ENCODE measurements at places on chromosomes 3 and 15. TPM values are rescaled to one million over a fixed set of nuclear protein-coding genes. Genes with fewer than 3 reads are reported as not detected.

Gene C3orf80
- polyA plus RNA-seq, result 0.27 TPM

Gene PLSCR5
- not detected for polyA plus RNA-seq

Gene NIPA2
- 59.5 TPM for polyA plus RNA-seq

Gene C3orf33
- 9.9 TPM for polyA plus RNA-seq

Gene IREB2
- 58.9 TPM for polyA plus RNA-seq

Gene C3orf52
- 5.7 TPM for polyA plus RNA-seq

Gene WDR72
- polyA plus RNA-seq, result 58.7 TPM

Gene OSTN
- polyA plus RNA-seq, result 7.6 TPM

Gene LMAN1L
- polyA plus RNA-seq, result not detected

Gene SLC6A11
- 0.08 TPM for polyA plus RNA-seq

Gene CRYGS
- polyA plus RNA-seq, result 3.9 TPM

Gene SELENOT
- polyA plus RNA-seq, result 121 TPM
